ENCODE measurements at places on chromosomes 16 and 17.
A peak's percentile ranks its signal among the peaks of the same experiment; 100 is the strongest.

DNA sequence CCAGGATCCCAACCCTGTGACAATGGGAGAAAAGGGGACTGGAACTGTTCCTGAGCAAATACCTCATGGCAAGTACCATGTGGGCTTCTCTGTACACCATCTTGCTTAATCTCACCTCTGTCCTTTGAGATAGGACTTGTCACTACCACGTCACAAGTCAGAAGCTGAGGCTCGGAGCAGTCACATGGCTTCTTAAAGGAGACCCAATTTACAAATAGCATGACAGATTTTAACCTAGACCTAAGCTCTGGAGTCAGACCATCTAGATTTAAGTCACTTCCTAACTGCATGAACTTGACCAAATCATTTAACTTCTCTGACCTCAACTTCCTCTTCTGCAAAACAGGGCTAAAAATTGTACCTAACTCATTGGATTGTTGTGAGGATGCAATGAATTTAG lies 36.0 kb upstream of the CCL1 start:
- DNase-seq, result no peak

DNA sequence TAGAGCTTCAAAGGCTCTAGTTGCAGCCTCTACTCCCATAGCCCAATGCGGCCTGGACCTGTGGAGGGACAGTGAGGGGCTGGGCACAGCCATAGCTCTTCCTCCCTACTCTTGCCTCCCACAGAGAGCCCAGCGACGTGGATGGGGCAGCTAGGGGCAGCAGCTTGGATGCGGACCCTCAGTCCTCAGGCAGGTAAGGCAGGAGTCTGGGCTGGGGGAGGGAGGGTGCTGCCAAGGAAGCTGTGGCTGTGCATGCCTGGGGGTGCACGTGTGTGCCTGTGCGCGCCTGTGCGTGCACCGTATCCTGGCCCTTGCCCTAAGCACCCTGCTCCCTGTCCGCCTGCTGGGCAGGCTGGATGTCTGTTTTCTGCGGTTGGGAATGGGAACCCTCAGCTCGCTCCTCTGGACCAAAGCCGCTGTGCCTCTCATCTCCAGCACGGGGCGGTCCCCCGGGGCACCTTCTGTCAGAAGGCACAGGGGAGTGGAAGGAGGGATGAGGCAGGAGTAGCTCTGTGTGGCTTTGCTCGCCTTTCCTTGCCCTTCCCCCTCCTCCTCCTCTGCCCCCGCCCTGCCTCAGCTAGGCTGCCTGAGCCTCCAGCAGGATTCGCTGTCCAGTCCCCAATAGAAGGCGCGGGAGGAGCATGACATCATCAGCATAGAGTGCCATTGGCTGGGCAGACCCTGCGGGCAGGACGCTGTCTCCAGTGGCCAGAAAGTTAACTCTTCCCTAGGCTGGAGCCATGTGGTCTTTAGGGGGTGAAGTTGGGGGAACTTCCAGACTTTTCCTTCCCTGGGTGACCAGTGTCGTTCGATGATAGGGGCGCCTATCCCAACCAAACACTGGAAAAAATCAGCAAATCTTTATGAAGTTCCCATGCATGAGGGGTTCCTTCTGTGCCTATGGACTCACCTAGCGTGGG lies 797 bp downstream of the PRCD start:
- DNase-seq, result peak; percentile 72

DNA sequence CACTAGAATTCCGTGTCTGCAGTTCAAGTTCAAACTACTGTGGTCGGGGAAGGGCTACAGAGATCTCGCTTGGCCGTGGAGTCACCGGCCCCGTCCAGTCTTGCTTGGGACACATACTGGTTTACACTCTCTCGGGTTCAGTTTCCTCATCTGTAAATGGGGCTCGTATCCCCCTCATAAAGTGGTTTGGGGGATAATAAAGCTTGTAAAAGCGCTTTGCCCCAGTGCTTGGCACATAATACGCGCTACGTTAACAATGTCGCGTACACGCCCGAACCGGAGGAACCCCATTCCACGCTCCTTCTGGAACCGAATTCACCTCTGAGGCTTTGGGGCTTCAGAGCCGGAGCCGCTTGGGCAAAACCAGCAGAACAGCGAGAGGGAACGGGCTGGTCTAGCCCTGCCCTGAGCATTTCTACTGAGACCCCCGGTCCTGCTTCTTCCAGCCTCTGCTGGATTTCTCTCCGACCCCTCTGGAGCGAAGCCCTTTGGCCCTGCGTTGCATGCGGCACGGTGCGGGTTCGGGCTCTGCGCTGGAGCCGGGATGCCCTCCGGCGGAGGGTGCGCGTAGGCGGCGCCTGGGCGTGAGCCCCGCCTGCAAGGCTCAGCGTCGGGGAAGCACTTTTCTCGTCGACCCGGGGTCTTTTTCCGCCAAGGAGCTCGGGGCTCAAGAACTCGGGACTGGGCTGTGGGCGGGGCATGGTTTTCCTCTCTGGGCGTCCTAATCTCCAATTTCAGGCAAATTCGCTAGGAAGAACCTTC lies 26.1 kb upstream of the HOXB13 start:
- DNase-seq, result no peak

GRCh38 chr17:82090549-82091263 lies 7.3 kb downstream of the FASN start:
- DNase-seq, result no peak

DNA sequence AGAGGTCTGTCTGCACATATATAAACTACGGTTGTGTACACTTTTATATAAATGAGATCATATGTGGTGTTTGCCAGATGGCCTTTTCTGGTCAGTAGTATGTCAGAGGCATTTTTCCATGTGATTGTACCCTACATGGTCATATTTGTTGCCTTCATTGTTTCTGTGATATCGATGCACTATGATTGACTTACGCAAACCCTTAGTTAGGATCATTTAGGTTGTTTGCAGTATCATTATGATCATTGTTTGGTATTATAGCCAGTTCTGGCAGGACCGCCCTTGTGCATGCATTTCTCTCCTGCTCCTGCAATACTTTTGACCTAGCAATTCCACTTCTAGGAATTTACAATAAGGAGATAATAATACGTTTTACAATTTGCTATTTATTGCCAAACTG lies 169.1 kb downstream of the MSI2 start:
- DNase-seq, result no peak

DNA sequence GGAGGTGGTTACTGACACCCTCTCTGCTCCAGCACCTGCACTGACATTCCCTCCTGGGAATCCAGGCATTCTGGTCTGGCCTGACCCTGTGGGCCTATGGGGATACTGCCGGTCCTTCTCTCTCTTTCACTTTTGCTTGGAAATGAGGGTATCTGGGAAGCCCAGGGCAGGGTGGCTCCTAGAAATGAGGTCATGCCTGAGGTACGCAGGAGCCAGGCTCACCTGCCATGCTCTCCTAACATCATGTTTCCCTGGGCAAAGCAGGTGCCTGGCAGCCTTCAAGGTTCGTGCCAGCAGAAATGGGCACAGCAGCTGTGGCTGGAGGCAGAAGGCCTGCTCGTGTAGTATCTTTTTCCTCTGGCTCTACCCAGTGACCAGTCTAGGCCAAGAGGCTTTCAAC lies 3.3 kb downstream of the ITGA3 start:
- peak; percentile 63 for DNase-seq

DNA sequence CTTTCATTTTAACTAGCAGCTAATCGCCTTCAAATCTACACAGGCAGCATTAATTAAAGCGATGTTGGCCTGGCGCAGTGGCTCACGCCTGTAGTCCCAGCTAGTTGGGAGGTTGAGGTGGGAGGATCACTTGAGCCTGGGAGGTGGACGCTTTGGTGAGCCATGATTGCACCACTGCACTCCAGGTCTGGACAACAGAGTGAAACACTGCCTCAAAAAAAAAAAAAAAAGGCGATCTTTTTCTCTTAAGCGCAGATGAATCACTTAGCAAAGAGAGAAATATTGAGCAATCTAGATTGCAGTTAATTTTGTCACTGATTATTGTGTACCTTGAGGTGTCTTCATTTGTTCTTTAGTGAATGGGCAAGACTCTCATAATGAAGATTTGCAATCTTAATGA lies 12.4 kb downstream of the SNTB2 start:
- DNase-seq, result no peak

GRCh38 chr16:89219365-89219764 lies 1.9 kb downstream of the ZNF778 start:
- no peak for DNase-seq

GRCh38 chr17:2337544-2338314 lies 428 bp downstream of the SGSM2 start:
- DNase-seq, result no peak

DNA sequence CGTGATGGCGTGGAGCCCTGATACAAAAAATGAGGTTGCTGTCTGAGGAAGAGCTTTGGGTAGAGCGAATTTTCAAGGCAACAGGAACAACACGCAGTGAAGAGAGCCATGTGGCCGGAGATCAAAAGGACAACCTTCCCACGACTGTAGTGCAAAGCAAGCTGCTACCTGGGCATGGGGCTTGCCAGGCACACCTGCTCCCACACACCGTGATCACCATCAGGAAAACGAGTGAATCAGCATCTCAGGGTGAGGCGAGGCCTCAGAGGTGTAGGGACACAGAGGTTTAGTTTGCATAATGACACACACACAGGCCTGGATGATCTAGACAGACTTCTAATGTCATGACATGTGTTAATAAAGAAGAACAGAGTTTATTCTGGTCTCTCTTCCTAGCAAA lies 65.7 kb downstream of the PARN start:
- peak; percentile 74 for DNase-seq

GRCh38 chr17:16599537-16599936 lies 30.5 kb upstream of the ZNF287 start:
- no peak for DNase-seq

- no peak for DNase-seq
Measured at GRCh38 chr17:55426851-55427586, 5.4 kb upstream of the MMD start.

DNA sequence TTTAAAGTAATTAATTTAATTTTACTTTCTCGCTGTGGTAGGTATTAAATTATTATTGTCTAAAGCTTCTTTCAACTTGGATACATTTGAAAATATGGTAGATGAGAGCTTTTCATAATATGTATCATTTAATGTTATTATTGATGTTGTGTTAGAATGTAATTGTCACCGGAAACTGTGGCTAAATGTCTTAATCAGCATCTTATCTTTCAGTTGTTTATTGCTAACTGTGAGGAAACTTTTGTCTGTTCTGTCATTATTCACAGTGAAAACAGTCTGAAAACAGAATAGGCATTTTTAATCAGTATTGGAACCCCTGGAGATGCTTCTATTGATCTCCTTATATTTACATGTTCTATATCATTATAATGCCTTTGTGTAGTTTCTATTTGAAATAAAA lies 120.7 kb downstream of the STXBP4 start:
- DNase-seq, result no peak

DNA sequence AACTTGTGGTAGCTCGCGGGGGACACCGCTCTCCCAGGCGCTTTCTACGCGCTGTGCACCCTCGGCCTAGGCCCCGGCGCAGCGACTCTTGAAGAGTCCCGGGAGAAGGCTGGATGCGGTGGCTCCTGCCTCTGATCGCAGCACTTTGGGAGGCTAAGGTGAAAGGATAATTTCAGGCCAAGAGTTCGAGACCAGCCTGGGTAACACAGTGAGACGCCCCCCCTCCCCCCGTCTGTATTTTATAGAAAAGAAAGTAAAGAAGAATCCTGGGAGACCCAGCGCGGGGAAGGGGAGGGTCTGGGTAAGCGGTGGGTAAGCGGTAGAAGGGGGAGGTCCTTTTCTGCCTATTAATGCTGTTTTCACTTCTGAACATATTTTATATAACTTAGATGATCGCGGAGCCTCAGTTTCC lies 486 bp upstream of the PLLP start:
- DNase-seq, result no peak

GRCh38 chr17:9436630-9437029 lies 139.0 kb downstream of the STX8 start:
- DNase-seq, result no peak

GRCh38 chr17:61547113-61547512 lies 43.9 kb downstream of the NACA2 start:
- DNase-seq, result no peak

DNA sequence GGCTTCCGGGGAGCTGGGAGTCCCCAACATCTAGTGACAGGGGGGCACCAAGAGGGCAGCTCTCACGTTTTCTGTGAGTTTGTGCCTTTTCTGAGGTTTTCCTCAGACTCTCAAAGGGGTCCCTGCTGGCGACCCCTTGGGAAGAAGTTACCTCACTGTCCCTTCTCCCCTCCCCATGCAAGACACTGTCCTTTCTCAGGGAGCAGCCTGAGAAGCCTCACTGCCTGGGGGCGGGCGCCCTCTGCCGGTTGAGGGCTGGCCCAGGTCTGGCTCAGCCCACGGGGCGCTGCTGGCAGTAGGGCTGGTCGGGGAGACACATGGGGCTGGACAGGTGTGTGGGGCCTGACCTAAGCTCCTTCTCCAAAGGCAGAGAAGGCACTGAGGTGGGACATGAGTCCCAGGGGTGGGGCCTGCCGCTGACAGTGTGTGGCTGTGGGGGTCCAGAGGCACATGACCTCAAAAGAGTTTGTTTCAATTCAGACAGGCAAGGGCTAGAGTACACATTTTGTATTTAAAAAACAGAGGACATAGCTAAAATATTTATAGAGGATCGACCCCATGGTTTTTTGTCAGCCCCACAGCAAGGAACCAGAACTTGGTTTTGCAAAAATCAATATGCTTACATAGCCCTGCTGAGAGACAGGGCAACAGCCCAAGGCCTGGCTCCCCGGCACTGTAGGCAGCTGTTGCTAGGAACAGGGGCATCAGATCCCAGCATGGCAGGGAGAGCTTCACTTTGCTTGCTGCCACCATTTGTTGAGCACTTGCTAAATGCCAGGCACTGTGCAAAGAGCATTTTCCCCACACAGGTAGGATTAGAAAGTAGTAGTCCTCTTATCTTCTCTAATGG lies 18.5 kb upstream of the ALDH3A1 start:
- no peak for DNase-seq

DNA sequence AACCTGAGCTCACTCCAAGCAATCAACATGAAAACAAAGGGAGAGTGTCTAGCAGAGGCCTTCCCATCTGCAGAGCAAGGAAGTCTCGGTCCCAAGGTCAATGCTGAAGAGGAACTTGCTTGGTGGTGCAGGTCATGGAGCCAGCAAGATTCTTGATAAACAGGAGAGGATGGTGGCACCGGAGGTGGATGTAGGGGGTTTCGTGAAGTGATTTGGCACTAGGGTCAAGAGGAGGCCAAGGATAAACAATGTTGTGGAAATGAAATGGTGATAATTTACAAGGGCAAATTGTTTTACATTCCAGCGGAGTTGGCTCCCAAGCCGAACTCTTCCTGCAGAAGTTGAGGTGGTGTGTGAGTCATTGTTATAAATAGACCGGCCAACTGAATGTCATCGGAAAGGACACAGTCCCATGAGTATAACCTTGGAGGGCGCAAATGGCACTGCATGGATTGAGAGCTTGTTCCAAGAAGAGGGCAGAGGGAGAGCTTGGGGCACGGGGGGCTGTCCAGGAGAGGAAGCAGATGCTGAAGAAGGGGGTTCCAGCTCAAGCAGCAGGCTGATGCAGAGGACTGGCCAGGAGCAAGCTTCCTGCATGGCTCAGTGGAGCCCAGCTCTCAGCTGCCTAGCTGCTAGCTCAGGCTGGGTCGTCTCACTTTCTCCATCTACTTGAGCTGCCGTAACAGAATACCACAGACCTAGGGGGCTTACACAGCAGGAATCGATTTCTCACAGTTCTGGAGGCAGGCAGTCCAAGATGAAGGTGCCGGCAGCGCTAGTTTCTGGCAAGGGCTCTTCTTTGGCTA lies 136.6 kb downstream of the COPRS start:
- DNase-seq, result no peak

GRCh38 chr16:2048116-2048543 lies 345 bp downstream of the TSC2 start:
- no peak for DNase-seq

GRCh38 chr17:73196500-73196899 lies 3.6 kb downstream of the COG1 start:
- DNase-seq, result peak; percentile 64

GRCh38 chr17:63463771-63464170 lies 13.1 kb upstream of the ACE start:
- no peak for DNase-seq

GRCh38 chr16:4962716-4963115 lies 4.6 kb downstream of the SEC14L5 start:
- DNase-seq, result no peak
